Endothelial cell of umbilical vein (primary cell): ENCODE measurements at places on chromosomes 7 and 10.

DNA sequence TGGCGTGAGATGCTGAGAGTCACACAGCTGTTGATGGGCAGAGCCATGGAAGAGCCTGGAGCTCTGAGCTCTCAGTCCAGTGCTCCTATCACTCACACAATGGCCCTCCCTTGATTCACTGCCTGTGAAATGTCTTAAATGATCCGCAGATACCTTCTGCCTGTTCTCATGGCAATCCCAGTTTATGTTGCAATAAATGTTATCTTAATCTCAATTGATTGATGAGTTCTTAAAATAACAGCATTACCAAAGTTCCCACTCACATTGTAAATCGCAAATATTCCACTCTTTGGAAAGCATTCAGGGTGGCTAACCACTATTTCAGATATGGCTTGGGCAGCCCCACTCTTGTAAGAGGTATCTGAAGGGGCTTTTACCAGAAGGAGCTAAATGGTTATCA is 865.5 kb downstream of the LRMDA start:
- DNase-seq: no peak

GRCh38 chr10:54120806-54121205 is 680.2 kb downstream of the PCDH15 start:
- no peak for DNase-seq

DNA sequence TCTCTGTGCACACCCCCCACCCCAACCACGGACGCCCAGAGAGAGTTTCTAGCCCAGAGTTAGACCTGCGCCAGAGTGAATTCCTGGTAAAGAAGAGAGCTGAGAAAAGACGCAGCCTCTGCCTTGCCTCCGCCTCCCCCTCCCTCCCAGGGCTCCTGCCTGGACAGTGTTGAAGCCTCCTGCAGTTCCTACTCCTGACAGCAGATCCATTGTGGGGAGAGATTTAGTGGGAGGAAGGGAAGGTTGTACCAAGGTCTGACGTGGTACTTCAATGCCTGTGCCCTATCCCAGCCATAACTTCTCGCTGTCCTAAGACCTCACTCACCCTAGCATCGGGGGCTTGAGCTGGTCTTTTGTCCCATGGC is 952 bp downstream of the SRRM3 start:
- DNase-seq: no peak

DNA sequence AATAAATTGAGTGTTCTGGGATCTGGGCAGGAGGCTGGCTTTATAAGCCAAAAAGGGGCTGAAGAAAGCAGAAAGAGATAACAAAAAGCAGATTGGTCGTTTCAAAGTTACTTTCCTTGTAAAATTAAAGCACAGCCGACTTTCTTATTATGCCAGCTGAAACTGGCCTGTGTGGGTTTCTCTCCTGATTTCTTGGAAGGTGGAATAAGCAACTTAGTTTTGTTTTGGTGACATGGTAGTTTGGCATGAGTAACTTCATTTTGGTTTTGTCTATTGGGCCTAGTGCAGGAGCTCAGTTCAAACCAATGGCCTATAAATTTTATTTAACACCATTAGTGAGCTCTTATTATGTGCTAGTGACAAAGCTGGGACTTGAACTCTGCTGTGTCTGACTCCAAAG is 13.2 kb upstream of the DNAJC12 start:
- DNase-seq: no peak

DNA sequence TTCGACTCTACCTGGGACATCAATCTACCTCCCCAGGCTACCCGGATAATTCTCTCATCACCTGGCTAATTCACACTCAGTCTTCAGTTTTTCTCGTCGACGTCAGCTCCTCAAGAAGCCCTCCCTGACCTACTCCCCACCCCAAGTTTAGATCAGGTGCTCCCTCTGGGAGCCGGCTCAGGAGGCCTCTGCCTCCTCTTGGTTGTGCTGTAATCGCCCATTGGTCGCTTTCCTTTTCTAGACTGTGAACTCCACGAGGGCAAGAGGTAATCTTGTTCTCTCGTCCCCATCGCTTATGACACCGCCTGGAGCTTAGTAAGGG is 461 bp upstream of the WIPF3 start:
- DNase-seq: no peak

DNA sequence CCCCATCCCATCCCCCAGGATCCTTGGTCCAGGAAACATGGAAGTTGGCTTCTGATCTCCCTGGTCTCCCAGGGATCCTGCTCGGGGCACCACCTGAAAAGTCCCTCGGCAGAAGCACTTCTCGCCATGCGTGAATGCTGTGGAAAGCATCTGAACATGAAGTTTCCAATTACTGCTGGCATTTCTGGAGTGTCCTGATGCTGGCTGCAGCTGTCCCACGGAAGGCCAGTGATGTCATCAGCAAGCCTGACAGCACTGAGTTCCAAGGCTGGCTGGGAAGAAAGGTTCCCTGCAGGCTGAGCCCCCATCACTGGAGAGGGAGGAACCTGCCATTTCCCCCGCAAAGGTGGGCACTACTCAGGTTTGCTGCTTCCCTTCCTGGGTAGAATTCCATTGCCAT is 71.4 kb downstream of the KCNMA1 start:
- DNase-seq: no peak

DNA sequence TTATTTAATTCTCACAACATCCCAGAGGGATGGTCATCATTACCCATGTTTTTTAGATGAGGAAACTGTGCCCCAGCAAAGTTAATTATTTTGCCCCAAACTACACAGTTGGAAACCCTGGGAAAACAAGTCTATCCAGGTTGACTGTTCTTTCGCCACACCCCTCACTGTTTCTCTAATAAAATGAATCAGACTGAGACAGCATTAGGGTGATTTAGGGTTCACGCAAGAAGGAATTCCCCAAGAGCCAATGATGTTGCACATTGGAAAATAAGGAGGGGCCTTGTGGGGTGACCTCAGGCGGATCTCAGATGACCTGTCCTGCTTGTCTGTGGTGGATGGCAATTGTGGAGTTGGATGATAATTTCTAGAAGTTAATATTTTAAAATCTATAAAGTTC is 135.7 kb upstream of the TBX20 start:
- DNase-seq: no peak

GRCh38 chr7:111730476-111731300 is 168.4 kb upstream of the IMMP2L start:
- peak; percentile 18 for DNase-seq

DNA sequence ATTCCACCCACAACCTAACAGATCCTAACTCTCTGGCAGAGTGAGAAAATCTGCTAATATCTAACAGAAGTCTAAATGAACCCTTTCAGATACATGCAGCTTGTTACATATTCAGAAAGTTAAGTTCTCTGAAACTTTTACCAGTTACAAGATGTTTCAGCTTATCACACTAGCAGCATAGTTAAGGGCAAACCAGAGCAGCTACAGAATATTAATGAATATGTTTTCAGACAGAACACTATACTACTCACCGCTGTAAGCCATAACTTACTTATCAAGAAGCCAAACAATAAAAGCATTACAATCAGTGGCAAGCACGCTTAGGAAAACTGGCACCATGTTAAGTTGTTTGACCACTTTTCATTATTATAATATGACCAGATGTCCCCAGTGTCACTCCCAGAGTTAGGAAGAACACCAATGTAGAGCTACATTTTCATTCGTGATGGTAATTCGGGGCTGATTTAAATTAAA is 2.7 kb downstream of the ITGB1 start:
- peak; percentile 49 for DNase-seq

GRCh38 chr7:42688056-42688371 is 223.9 kb downstream of the C7orf25 start:
- DNase-seq: no peak

DNA sequence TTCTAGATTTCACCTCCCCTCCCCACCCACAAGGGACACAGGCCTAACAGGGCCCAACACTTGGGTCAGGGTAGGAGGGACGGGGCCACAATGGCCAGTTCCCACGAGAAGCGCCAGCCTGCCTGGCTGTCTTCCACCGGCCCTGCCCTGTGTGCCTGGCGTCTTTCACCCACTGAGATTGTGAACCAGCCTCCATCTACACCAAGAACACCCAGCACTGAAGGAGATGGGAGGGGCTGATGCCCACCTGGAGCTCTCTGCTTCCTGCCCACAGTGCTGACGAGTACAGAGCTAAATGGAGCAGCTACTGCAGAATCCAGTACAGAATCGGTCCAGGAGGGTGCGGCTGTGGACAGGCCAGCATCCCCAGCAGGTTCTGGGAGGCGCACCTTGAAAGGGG is 2.4 kb upstream of the ASIC3 start:
- no peak for DNase-seq

DNA sequence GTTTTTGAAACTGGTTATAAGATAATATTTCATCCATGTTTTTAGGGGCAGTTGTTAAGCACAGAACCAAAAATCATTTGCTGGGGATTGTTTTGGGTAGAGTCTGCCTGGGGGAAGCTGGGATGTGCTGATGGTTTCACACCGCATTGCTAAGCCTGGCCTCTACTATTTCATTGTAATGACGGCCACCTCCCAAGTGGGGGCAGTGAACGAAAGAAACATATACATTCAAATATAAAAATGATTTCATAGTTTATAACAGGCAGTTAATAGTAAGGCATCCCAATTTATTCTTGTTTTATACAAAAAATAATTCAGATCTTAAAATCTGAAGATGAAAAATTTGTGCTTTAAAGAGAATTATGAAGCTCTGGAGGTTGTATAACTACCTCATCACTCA is 750.8 kb downstream of the REEP3 start:
- no peak for DNase-seq

DNA sequence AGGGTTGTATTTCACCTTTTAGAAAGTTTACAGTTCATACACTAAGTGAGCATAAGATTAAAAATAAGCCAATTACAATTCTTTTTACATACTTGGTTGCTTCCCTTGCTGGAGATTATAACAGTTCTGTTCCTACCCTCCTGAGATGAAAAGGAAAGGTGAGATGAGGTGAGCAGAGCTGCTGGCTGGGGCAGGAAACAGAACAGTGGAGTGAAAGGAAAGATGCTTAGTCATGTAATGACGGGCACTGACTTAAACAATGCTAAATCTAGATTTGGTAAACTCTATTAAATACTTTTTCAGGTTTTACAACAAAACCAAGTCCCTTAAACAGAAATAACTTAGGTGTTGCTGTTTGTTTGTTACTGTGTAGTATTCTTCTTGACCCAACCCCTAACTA is 19.9 kb upstream of the ZEB1 start:
- DNase-seq: peak; percentile 47

GRCh38 chr10:49621561-49621960 is 7.7 kb downstream of the CHAT start:
- no peak for DNase-seq

DNA sequence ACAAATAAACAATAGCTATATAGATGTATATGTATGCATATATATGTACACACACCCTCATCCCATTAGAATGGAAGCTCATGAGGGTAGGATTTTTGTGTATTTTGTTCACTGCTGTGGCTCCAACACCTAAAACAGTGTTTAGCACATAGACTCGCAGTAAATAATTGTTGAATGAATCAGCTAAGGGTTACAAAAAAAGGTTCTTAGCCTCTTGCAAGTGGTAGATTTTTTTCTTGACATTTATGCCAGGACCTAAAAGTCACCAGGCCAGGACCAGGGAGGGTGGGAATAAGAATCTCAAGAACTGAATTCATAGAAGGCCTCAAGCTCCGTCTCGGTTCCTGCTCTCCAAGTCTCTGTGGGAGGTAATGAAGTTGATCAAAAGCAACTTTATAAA is 82.5 kb upstream of the CAPZA2 start:
- DNase-seq: no peak

- peak; percentile 32 for DNase-seq
Measured at GRCh38 chr10:94439275-94439861, 37.0 kb downstream of the TBC1D12 start.

- DNase-seq: no peak
Measured at GRCh38 chr10:117819304-117819703, 227.4 kb downstream of the RAB11FIP2 start.

GRCh38 chr10:132946806-132947546 is 4.6 kb upstream of the CFAP46 start:
- no peak for DNase-seq

- DNase-seq: no peak
Measured at GRCh38 chr7:133910761-133911160, 216.4 kb upstream of the LRGUK start.

DNA sequence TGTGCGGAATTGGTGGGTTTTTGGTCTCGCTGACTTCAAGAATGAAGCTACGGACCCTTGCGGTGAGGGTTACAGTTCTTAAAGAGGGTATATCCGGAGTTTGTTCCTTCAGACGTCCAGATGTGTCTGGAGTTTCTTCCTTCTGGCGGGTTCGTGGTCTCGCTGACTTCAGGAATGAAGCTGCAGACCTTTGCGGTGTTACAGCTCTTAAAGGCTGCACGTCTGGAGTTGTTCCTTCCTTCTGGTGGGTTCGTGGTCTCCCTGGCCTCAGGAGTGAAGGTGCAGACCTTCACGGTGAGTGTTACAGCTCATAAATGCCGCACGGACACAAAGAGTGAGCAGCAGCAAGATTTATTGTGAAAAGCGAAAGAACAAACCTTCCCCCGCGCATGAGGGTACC is 670.7 kb downstream of the CNTNAP2 start:
- DNase-seq: no peak

DNA sequence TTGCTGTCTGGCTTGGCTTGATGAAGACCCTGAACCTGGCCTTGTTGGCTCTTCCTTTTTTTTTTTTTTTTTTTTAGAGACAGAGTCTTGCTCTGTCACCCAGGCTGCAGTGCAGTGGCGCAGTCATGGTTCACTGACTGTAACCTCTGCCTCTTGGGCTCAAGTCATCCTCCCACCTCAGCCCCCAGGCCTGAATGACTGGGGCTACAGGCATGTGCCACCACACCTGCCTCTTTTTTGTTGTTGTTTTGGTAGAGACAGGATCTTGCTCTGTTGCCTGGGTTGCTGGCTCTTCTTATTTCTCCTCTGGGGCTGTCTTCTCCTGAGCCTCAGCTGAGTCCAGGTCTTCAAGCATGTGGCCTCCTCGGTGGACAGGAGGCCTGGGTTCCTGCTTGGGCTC is 44.7 kb downstream of the PRF1 start:
- no peak for DNase-seq

GRCh38 chr10:80579849-80580637 is 42.3 kb downstream of the SH2D4B start:
- DNase-seq: no peak

DNA sequence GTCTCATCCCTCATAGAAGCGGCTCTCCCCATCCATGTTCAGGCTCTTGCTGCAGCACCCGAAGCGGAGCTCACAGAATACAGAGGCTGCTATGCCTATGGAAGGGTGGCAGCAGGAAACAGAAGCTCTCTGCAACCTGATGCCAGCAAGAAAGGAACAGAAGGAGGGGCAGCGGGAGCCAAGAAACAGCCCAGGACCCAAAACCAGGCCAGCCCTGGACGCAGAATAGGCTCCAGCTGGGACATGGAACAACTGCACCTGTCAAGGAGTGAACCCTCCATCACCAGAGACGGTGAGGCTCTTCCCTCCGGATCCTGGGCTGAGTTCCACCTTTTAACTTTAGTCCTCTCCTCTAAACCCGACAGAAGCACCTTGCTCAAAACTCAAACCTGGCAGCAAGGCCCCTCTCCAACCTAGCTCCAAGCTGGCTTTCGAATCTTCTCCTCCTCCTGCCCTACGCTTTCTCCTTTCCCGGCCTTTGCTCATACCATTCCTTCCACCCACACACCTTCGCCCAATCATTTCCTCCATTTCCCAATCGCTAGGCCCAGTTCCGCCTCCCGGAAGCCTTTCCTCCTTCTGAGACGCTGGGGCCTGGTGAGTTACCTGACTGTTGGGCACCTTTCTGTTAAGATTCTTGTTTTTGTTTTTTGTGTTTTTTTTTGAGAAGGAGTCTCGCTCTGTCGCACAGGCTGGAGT is 122.8 kb upstream of the ZNF92 start:
- DNase-seq: no peak
